ENCODE measurements at places on chromosomes 7 and 10. TPM values are rescaled to one million over a fixed set of nuclear protein-coding genes. Genes with fewer than 3 reads are reported as not detected.

GRCh38 chr10:55747244-55747643 lies 613.8 kb downstream of the ZWINT start:
- DNase-seq: no peak

DNA sequence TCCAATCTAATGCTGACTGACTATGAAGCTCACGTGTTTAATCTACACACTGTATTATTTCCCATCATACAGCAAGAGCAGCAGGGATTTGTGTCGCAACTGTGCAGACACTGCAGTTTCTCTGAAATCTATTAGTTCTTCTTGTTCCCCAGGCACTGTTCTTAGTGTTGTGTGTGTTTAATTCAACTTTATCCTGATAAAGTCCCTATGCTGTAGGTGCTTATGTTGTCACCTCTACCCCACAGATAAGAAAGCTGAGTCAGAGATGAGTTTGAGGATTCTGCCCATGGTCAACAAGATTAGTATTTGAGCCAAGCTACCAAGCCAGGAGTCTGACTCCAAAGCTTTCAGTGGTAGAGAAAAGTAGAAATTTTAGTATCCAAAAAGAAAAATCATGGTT lies 22.5 kb upstream of the EPHB6 start:
- DNase-seq: no peak

GRCh38 chr7:115232041-115232440 lies 310.1 kb downstream of the MDFIC start:
- no peak for DNase-seq

HOXA6 gene
- total RNA-seq: 0.61 TPM

NUTM2B gene
- total RNA-seq: 0.33 TPM

GRCh38 chr10:132466520-132467463 lies 69.8 kb downstream of the PWWP2B start:
- no peak for DNase-seq

ASB4 gene
- 0.30 TPM for total RNA-seq

- DNase-seq: no peak
Measured at GRCh38 chr10:100776671-100777070, 31.3 kb downstream of the PAX2 start.

DNA sequence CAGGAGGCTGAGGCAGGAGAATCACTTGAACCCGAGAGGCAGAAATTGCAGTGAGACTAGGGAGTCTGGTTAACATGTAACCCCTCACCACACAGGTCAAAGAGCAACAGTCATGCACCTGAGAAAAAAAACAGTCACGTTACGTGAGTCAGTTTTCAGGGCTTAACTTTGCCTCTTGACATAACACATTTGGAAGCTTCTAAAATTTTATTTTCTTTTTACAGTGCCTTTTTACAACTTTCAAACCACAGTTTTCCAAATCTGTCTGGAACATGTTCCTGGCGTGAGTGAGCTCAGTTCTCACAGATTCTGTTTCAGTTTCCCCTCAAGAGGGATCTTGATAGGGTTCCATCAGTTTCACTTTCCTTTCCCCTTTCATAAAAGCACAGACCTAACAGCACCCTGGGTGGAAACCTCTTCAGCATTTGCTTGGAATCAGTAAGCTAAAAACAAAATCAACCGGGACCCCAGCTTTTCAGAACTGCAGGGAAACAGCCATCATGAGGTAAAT lies 4.4 kb downstream of the IFIT3 start:
- DNase-seq: no peak

DNA sequence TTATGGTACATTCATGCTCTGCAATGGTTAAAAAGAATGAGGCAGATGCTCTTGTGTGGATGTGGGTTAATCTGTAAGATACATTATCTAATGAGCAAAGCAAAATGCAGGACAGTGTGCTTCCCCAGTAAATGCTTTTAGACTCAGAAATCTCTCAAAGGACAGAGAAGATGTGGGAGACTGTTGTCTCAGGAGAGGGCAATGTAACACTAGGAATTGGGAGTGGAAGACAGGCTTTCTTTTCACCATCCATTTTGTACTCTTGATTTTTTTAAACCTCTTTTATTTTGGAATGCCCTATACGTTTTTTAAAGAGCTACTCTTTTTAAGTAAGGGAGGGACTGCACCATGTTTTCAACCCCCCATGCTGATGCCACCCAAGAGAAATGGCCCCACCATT lies 77.5 kb upstream of the ADAM12 start:
- no peak for DNase-seq

- no peak for DNase-seq
Measured at GRCh38 chr7:111126987-111127386, 36.1 kb downstream of the LRRN3 start.

DNA sequence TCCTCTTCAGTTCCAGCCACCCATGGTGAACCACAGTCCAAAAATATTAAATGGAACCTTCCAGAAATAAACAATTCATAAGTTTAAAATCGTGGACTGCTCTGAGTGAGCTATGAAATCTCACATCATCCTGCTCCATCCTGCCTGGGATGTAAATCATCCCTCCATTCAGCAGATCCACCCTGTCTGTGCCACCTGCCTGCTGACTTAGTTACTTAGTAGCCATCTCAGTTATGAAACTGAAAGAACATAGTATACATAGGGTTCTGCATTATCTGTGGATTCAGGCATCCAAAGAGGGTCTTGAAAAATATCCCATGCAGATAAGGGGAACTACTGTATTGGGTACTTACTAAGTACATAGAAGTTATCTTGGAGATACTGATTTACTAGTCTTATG lies 89.0 kb downstream of the ST8SIA6 start:
- no peak for DNase-seq

AKR1C1 gene
- 103 TPM for total RNA-seq

DNA sequence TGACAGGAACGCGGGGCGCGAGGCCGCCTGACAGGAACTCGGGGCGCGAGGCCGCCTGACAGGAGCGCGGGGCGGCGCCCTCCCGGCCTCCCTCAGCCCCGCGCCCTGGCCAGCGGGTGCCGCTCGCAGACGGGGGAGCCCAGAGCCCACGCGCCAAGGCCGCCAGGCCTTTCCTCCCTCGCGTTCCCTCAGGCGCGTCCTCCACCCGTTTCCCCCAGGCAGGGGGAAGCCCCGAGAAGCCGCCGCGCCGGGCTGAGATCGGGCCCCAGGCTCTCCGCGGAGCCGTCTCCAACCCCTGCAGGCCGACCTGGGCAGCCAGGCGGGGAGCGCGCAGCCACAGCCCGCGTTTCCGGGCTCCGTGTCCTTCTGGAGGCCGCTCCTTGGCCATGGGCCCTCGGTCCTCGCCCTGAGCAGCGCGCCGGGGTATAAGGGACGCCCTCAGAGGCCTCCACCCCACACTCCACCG lies 17.7 kb downstream of the PTPRN2 start:
- peak; percentile 84 for DNase-seq

C10orf67 gene
- 7.3 TPM for total RNA-seq

GRCh38 chr10:27258838-27259812 lies 18.5 kb upstream of the ACBD5 start:
- DNase-seq: no peak

- no peak for DNase-seq
Measured at GRCh38 chr7:67445728-67446127, 449.1 kb downstream of the TYW1 start.

GRCh38 chr7:74657692-74658177 lies at the start of gene GTF2I:
Gene GTF2I, plus strand, starts transcription at chr7:74657718. Its CDS starts 31,411 bp downstream, at chr7:74689129.
- DNase-seq: no peak

- no peak for DNase-seq
Measured at GRCh38 chr10:73873838-73874215, 528 bp downstream of the CAMK2G start.

GRCh38 chr7:44215531-44215930 lies 14.8 kb downstream of the YKT6 start:
- DNase-seq: peak; percentile 27

DNA sequence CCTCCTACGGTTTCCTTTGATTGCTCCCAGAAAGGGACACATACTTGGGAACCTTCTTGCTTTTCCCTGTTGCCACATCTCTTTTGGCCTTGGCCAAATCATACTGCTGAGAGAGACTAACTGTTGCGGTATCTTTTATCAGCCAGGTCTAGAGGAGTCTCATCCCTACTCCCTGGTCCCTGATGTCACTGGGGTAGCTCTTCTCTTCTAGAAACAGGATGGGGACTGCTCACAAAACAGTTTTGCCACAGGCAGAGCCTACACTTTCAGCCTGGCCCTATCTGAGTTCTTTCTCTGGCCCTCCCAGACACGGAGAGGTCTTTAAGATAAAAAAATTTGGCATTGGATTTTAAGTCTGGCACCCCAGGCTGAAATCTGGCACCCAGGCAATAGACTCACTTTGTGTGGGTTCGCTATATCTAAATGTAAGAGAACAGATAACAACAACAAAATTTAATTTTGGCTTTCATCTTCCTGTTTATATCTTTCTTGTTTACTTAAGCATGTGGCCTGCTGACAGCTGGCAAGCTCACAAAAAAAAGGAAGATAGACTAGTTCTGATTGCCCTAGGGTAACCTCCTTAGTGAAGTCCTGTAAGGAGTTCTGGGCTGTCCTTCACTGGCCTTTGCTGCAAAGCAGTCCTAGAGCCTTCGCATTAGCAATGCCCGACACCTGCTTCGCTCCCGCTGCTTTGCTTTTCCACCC lies 228.3 kb upstream of the NPVF start:
- DNase-seq: peak; percentile 24

DNA sequence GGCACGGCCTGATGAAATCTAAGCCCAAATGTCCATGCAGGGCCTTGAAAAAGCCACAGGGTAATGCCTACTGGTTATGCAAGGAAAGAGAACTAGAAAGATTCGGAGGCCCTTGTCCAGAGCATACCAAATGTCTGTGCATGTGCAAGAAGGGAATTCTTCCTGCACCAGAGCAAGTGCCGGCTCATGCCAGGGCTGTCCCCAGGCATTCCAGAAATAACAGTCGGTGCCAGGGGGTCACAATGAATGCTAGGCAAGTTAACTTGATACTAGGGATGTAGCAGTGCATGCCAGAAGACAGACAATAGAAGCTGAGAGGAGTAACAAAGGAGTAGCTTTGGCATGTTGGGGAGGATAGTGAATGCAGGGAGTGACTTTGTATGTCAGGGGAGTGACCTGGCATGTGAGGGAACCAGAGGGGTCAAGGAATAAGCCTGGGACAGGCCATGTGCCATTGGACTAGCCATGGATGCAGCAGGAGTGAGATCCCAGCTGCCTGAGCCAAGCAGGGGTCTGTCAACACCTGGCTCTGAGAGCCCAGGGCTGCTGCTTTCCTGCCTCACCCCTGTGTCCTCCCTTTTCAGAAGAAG lies 119.5 kb upstream of the UNC5B start:
- DNase-seq: peak; percentile 7

DNA sequence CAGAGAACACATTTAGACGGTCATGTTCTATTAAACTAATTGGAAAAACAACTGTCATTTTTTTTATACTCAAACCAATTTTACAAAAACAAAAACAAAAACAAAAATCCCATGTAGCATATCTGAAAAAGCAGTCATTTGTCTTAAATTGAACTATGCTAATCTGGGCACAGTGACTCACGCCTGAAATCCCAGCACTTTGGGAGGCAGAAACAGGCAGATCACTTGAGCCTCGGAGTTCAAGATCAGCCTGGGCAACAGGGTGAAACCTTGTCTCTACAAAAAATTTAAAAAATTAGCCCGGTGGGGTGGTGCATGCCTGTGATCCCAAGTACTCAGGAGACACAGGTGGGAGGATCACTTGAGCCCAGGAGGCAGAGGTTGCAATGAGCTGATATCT lies 253.4 kb downstream of the DOCK4 start:
- no peak for DNase-seq

DNA sequence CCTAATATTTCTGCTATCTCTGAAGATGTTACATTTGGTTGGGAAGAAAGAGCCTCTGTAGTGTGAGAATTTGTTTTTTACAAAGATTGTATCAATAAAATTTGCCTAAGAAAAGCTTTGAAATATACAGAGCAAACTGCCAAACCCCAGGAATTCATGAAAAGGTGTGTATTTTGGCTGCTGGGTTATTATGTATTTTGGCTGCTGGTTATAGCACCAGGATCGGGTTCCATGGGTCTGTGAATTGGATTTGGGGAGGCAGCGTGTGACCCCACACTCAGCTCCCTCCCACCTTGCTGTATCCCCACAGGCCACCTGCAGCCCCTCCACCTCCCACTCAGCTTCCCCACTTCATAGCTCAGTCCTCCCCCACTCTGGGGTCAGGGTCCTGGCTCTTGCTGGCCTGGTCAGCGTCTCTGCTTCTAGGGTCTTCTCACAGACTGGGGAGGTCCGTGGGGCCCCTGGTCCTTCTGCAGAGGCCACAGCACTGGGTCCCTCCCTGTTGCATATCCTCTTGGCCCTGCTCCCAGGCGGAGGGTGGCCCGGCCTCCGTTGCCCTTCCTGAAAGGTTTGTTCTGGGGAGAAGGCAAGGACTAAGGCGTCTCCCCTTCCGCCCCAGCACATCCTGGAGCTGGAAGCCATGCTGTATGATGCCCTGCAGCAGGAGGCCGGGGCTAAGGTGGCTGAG lies 24.0 kb upstream of the DPYSL4 start:
- no peak for DNase-seq

DNA sequence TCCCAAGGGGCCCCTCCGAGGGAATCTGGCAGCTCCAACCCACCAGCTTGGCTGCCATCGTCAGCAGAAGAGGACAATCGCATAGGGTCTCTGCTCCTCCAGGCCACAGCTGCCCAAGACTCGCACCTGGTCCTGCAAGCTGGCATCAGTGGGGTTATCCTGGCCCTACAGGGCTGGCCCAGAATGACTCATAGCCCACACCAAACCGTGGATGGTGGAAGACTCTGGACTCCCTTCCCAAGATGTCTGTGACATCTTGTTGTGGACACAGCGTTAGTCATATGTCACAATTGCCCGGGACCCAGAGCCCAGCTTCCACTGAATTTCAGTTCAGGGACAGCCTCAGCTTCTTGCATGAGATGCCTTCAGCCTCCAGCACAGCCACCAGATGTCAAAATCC lies 91.5 kb upstream of the CUX1 start:
- DNase-seq: no peak
